CD4-positive, alpha-beta T cell (primary cell): ENCODE measurements at places on chromosomes 16 and 17. TPM values are rescaled to one million over a fixed set of nuclear protein-coding genes. Genes with fewer than 3 reads are reported as not detected.

Gene LGALS9
- total RNA-seq = 39.8 TPM

Gene PITPNM3
- total RNA-seq = 0.41 TPM

Gene USP22
- total RNA-seq = 194 TPM

Gene TBC1D28
- not detected for total RNA-seq

Gene ATP2A3
- total RNA-seq = 197 TPM

Gene MMP28
- 9.9 TPM for total RNA-seq

Gene ABCC12
- not detected for total RNA-seq

Gene CCT6B
- total RNA-seq = 4.6 TPM

Gene NLGN2
- 7.6 TPM for total RNA-seq
